Fibroblast of skin of abdomen (primary cell): ENCODE measurements at places on chromosomes 16 and 17.
A peak's percentile ranks its signal among the peaks of the same experiment; 100 is the strongest.

DNA sequence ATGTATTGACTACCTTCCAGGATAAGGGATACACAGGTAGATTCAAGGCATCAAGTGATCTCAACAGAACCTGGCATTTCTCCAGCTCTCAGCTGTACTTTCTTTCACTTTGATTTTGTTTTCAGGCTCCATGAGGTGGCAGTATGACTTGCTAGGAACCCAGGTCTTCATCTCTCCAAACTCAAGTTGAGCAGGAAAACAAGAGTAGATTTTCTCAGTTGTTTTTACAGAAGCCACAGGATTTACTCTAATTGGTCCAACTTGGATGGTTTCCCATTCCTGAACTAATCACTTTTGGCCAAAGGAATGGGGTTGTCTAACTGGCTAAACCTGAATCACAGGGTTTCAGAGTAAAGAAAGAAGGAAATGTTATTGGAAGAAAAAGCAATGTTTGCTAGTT, 146.6 kb downstream of the TRIM37 start:
- DNase-seq: peak; percentile 44

DNA sequence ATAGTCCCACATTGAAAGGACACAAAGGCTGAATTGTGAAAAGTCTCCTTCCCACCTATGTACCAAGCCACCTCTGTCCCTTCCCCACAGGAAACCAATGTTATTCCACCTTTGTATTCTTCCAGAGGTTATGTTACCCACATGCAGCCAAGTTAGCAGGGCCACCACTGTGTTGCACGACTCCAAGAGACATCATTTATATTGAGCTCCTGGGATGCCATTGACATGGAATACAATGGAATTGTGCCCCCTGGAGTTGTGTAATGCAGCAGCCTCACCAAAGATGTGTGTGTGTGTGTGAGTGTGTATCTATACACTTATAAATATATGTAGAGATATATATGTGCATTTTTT, 21.6 kb upstream of the MSI2 start:
- DNase-seq: no peak

DNA sequence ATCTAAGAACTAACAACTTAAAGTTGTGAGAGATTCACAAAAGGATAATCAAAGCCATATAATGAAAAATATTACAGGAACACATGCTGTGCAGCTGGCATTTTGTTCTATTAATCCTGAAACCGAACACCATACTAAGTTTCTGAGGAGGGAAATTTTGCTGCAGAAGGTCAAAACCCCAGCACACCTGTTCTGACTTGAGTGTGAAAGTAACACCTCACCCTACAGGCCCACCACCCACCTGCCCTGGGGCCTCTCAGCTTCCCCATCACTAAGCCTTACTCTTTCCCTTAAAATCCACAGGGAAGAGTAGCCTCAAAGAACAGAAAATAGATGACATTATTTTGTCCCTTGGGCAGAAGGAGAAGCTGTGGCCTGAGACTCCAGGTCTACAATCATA, 44.8 kb downstream of the STAT5A start:
- no peak for DNase-seq

- DNase-seq: peak; percentile 27
Observed at GRCh38 chr16:2532494-2533141, 1.4 kb upstream of the CEMP1 start.

DNA sequence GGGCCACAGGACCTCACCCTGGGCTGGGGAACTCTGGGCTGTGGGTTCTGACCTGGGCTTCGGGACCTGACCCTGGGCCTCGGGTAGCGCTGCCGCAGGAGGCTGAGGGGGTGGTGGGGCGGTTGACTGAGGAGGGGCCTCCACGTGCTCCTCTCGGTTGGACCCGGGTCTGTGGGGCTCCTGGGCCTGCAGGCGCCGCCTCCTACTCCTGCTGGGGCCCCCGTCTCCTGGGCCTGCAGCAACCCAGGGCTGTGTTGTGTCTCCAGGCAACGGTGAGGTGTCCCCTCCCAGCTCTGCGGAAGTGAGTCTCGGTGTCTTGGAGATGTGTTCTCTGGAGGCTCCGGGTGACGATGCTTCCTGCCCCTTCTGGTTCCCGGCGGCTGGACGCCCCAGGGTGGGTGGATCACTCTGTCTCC, 41.5 kb upstream of the GNG13 start:
- no peak for DNase-seq

DNA sequence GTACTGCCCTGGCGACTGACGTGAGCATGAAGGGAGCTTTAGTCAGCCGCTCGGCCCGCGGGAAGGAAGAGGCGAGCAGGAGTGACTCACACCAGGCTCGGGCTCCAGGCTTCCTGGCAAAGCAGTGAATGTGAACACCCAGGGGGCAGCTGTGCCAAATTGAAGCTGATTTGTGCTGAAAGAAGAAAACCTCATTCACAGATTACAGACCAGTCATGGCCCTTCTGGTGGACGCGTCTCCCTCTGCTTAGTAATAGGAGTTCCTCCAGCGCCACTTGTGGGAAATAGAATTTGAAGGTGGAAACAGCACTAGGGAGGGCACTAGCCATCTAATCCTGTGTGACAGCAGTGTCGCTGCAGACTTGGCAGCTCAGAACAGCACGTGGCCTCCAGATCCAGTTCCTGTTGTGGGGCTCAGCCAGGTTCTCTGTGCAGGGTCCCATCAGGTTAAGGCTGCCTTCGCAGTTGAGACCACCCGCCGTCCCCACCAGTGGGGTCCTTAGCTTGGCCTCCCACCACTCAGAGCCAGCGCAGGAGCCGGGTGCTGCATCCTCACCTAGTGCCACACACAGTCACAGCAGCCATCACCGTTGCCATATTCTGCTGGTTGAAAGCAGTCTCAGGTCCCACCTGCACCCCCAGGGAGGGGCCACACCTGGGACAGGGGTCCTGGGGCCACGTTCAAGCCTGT, 164.5 kb upstream of the CHMP6 start:
- DNase-seq: peak; percentile 92

GRCh38 chr17:42872251-42872965, 21.4 kb downstream of the AOC3 start:
- DNase-seq: no peak

DNA sequence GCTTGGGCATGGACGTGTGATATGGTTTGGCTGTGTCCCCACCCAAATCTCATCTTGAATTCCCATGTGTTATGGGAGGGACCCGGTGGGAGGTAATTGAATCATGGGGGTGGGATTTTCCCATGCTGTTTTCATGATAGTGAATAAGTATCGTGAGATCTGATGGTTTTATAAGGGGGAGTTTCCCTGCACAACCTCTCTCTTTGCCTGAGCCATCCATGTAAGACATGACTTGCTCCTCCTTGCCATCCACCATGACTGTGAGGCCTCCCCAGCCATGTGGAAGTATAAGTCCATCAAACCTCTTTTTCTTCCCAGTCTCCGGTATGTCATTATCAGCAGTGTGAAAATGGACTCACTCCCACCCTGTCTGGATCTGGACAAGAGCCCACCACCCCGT, 393.4 kb downstream of the SEC14L1 start:
- DNase-seq: no peak

DNA sequence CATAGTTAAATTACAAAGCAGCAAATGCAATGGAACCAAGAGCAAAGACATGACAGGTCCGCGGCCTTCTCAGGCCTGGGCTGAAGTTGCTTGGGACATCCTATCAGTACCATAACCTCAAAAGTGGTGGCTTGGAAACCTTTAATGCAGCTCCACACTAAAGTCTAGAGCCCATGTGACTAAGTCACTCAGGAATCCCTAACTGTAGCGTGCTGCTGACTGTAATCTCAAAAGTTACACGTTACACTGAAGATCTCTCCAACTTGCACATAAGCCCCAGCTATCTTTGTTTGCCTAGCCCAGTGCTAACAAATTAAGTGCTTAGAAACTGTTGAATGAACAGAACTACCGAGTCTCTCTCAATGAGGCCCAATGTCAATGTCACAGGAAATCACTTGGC, 27.8 kb downstream of the NUP88 start:
- no peak for DNase-seq

GRCh38 chr16:6195966-6196365, 1098.4 kb upstream of the EEF2KMT start:
- DNase-seq: no peak

DNA sequence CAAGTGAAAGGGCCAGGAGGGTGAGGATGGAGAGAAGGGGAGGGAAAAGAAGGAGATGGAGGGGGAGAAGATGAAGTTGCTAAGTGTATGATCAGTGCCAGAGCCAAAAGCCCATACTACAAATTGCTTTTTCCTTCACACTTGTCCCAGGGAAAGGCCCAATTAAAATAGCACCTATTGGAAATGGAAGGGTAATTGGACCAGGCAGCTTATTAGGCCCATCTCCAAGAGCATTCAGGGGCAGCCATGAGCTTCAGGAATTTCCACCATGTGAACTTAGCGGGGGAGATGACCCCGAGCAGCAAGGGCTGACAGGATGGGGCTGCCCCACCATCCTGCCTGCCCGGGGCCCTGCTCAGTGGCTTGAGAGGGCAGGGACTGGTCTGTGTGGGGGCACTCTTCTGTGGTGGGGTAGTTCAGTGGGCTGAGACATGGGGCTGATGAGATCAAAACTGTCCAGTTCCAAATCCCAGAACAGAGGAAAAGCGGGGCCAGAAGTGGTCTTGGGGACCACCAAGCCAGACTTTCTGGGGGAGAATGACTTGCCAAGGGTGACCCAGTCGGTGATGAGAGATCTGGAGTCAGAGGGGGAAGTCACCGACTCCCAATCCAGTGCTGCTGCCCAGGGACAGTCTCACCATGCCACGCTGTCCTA, 27.5 kb downstream of the GOSR2 start:
- no peak for DNase-seq

DNA sequence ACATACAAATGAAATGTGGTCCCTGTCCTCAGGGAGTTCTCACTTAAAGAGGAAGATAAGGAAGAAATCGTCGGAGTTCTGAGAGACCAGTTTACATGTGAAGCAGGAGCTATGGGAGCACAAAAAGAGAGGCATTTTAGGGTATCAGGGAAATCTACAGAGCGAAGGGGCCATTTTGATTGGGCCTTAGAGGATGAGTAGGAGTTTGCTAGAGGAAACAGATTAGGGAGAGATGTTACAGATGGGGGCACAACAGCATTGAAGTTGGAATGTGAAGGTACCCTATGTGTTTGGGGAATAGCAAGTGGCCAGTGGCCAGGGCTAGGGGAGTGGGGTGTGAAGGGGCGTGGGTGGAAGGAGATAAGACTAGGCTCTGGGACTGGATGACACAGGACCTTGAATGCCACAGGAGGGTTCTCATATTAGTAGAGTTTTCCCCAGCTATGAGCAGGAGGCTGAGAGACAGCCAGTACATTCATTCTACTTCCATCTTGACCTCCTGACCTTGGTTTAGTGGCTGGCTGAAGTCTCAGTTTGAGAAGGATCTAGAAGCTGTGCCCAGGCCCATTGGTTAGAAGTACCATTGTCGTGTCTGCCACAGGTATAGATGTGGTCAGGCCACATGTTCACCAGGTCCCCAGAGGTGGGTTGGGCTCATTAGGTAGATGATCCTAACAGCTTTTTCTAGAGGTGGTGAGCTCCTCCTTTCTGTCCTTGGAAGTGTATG, 34.8 kb downstream of the CPNE2 start:
- no peak for DNase-seq

- no peak for DNase-seq
Observed at GRCh38 chr17:67412941-67413340, 35.9 kb downstream of the PITPNC1 start.

GRCh38 chr17:66313995-66314659, 11.7 kb downstream of the PRKCA start:
- DNase-seq: no peak

DNA sequence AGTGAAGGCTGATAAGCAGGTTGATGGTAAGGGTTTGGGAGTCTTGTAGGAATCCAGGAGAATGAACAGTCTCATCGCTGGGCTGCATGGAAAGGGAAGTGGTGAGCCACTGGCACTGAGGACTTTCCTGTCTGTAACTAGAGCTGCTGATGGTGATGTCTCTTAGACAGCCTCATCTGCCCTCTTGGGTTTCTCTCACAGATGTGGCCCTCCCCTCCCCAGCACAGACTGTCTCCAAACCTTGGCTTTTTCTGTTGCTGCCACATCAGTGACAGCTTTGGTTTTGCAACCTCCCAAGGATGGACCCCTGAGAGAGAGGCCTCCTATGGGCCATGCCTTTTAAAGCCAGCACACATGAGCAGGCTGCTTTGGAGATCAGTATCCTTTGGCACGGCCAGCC, 16.9 kb downstream of the PLCG2 start:
- no peak for DNase-seq

DNA sequence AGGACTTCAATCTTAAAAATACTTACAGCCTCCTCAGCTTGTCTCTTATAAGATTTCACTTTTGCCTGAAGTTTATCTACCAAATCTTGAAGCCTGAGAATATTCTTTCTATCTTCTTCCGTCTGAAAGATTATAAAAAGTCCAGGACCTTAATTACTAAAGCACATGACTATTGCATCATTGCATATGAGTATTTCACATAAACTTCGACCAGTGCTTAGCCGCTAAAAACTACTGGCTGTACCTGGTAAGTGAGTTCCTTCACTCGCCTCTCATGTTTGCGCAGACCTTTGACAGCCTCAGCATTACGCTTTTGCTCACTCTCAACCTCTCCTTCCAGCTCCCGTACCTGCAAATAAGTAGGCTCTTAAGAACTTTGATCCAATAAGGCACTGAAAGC, 4.7 kb upstream of the MYH1 start:
- no peak for DNase-seq

DNA sequence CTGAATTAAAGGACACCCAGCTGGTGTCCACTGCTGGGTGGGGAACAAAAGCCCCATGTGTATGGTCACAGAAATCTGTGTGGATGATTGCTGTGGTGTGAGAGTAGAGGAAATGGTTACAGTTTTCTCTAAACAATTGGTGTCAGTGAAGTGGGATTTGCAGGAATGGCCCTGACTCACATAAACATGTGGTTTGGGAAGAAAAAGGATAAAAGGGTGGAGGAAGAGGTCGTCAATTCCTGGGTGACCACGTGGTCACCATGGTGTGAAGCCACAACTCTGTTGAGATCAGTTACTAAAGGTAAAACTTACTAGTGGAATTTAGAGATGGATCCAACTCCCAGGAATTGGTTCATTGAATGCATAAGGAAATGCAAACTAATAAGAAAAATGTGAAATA, 3.6 kb upstream of the TUBG2 start:
- peak; percentile 68 for DNase-seq

- no peak for DNase-seq
Observed at GRCh38 chr16:81455720-81456494, 11.3 kb downstream of the CMIP start.

- peak; percentile 59 for DNase-seq
Observed at GRCh38 chr16:67936124-67936879, at the start of gene PSMB10. PSMB10 (minus strand) TSS chr16:67936850; CDS start chr16:67936749, 101 bp downstream.

DNA sequence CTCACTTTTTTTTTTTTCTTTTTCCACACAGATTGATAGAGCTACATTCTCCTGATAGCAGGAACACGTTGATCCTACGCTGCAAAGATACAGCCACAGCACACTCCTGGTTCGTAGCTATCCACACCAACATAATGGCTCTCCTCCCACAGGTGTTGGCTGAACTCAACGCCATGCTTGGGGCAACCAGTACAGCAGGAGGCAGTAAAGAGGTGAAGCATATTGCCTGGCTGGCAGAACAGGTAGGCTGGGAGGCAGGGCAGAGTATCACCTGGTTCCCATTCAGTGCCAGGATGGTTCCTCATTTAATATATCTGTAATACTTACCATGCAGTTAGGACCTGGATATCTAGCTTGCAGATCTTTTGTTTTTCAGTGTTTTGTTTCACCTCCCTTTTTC, 51.1 kb upstream of the VPS4A start:
- no peak for DNase-seq
